ENCODE measurements at places on chromosomes 11 and 22. TPM values are rescaled to one million over a fixed set of nuclear protein-coding genes. Genes with fewer than 3 reads are reported as not detected.
A peak's percentile ranks its signal among the peaks of the same experiment; 100 is the strongest.

- peaks cover 8% of the 10 kb centered on the region for H3K27me3 ChIP-seq
- peaks cover 5% of the 10 kb centered on the region for H3K4me1 ChIP-seq
- DNase-seq = no peak
- H3K36me3 ChIP-seq = no peaks in the 10 kb centered on the region
- H3K4me3 ChIP-seq = no peak overlapping the region
- no peak overlapping the region for H3K27ac ChIP-seq
These were observed 8.2 kb downstream of the ROBO4 start for GRCh38 chr11:124889191-124890091.

CCDC157 gene
- 6.2 TPM for total RNA-seq

DNA sequence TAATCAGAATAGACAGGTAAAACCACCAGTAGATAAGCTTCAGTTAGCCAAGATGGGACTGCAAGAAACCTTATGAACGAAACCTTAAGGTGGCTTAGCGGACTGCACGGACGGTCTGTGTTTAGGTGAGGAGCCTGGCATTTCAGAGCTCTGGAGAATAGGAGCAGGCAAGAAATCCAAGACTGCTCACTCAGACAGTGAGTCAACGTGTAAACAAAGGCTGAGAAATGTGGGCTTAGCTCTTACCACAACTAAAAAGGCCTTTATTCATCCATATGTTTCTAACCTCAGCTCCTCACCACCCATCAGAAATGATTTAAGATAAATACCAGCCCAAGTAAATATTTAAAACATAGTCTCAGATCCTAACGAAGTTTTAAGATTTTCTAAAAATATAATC is 657.7 kb downstream of the OPCML start:
- peaks cover 1% of the 10 kb centered on the region for H3K4me1 ChIP-seq
- no peaks in the 10 kb centered on the region for H3K36me3 ChIP-seq
- H3K27ac ChIP-seq = no peak overlapping the region
- H3K27me3 ChIP-seq = no peaks in the 10 kb centered on the region
- DNase-seq = no peak

GRCh38 chr11:13446444-13446843 is 16.6 kb downstream of the BTBD10 start:
- no peaks in the 10 kb centered on the region for H3K27me3 ChIP-seq
- no peak overlapping the region for H3K27ac ChIP-seq
- H3K4me1 ChIP-seq = peaks cover 2% of the 10 kb centered on the region
- no peak for DNase-seq
- no peaks in the 10 kb centered on the region for H3K36me3 ChIP-seq

IFITM10 gene
- total RNA-seq = 5.4 TPM

DNA sequence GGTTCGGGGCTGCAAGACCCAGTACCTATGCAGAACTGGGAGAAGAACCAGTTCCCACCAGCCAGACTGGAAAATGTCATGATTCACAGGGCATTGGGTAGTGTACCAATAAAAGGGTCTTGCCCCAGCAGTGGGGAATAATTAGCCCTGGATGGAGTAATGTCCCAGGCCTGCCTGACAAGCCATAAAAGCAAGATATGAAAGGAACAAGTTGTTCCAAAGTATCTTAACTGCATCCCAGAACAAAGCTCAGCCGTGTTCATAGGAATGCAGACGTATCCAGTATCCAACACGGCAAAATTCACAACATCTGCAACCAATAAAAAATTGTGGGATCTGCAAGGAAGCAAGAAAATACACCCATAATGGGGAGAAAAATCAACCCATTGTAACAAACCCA is 47.9 kb downstream of the ASCL2 start:
- peaks cover 4% of the 10 kb centered on the region for H3K36me3 ChIP-seq
- H3K4me1 ChIP-seq = no peaks in the 10 kb centered on the region
- no peak for DNase-seq
- peaks cover 8% of the 10 kb centered on the region for H3K27me3 ChIP-seq
- H3K27ac ChIP-seq = no peak overlapping the region

DNA sequence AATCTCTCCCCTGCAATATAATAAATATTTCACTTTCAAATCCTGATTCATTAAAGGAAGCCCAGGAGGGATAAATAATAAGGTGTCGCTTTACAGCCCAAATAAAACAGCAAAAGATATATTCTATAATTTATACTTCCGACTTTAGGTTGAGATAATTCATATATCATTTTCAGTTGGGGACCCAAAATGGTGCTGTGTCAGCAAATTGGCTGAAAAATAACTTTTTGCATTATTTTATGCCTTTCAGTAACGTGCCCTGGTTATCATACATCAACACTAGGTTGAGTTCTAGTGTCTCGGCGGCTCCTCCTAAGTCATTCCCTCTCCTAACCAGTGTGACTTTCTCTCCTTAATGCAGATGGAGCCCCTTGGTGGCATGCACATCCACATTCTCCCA is 278.2 kb downstream of the NXPE2 start:
- no peaks in the 10 kb centered on the region for H3K36me3 ChIP-seq
- no peaks in the 10 kb centered on the region for H3K4me1 ChIP-seq
- no peak overlapping the region for H3K4me3 ChIP-seq
- no peak overlapping the region for H3K27ac ChIP-seq
- no peaks in the 10 kb centered on the region for H3K27me3 ChIP-seq
- no peak for DNase-seq

GRCh38 chr11:63901660-63902059 is 15.3 kb downstream of the RCOR2 start:
- H3K27ac ChIP-seq = peak overlapping the region; percentile 69
- no peak for DNase-seq
- peaks cover 9% of the 10 kb centered on the region for H3K27me3 ChIP-seq
- H3K4me3 ChIP-seq = peak overlapping the region; percentile 3
- peaks cover 6% of the 10 kb centered on the region for H3K36me3 ChIP-seq

- no peaks in the 10 kb centered on the region for H3K4me1 ChIP-seq
- H3K27me3 ChIP-seq = no peaks in the 10 kb centered on the region
- H3K36me3 ChIP-seq = no peaks in the 10 kb centered on the region
- no peak overlapping the region for H3K4me3 ChIP-seq
These were observed 30.5 kb upstream of the BLID start for GRCh38 chr11:122146475-122146874.

GRCh38 chr22:46113110-46113909 is 37.0 kb upstream of the PPARA start:
- no peak overlapping the region for H3K27ac ChIP-seq
- no peaks in the 10 kb centered on the region for H3K36me3 ChIP-seq
- no peaks in the 10 kb centered on the region for H3K4me1 ChIP-seq
- DNase-seq = no peak
- no peak overlapping the region for H3K4me3 ChIP-seq

- no peak for DNase-seq
- H3K36me3 ChIP-seq = no peaks in the 10 kb centered on the region
- peaks cover 7% of the 10 kb centered on the region for H3K27me3 ChIP-seq
- H3K4me3 ChIP-seq = no peak overlapping the region
- no peak overlapping the region for H3K27ac ChIP-seq
- H3K4me1 ChIP-seq = no peaks in the 10 kb centered on the region
These were observed 6.4 kb downstream of the CABP2 start for GRCh38 chr11:67516806-67517205.

GRCh38 chr11:134200688-134201087 is 23.1 kb downstream of the NCAPD3 start:
- H3K4me3 ChIP-seq = no peak overlapping the region
- no peaks in the 10 kb centered on the region for H3K27me3 ChIP-seq
- H3K4me1 ChIP-seq = no peaks in the 10 kb centered on the region

DNA sequence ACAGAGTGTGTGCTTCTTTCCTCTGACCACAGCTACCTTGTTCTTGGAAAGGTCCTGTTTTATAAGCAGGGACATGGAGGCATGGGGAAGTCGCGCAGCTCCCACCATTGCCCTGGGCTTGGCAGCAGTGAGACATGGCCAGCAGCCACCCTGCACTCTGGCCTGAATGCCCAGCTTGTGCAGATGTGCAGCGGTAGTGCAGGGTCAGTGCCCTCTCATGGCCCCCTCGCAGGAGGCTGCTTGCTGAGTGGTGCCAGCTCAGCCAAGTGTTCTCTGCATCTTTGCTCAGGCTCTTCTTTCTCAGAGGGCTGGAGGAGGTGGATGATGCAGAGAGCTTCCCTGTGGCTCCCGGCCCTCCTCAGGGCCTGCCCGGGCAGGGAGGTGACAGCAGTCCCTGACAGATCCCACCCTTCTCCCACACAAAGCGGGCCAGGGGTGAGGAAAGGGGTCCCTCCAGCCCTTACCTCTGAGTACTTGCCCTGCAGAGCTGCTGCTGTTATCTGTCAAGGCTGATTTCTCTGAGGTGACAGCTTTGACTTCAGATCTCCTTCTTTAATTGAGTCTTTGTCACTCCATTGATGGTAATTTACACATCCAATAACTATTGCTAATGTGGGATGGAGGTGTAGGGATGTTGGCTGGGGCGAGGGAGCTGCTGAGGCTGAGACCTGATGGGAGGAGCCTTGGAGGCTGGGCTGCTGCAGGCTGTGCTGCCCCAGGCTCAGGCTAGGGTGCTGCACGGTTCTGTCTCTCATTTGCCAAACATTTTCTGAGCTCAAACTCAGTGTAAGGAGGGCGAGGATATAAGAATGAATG is 47.4 kb upstream of the B3GAT1 start:
- no peak for DNase-seq
- peaks cover 35% of the 10 kb centered on the region for H3K4me1 ChIP-seq
- peak overlapping the region; percentile 64 for H3K4me3 ChIP-seq
- H3K27me3 ChIP-seq = peaks cover 12% of the 10 kb centered on the region
- H3K36me3 ChIP-seq = peaks cover 15% of the 10 kb centered on the region
- H3K27ac ChIP-seq = peak overlapping the region; percentile 85

GRCh38 chr11:102426000-102426399 is 26.6 kb downstream of the TMEM123 start:
- H3K27ac ChIP-seq = no peak overlapping the region
- DNase-seq = no peak
- peaks cover 20% of the 10 kb centered on the region for H3K4me1 ChIP-seq

DNA sequence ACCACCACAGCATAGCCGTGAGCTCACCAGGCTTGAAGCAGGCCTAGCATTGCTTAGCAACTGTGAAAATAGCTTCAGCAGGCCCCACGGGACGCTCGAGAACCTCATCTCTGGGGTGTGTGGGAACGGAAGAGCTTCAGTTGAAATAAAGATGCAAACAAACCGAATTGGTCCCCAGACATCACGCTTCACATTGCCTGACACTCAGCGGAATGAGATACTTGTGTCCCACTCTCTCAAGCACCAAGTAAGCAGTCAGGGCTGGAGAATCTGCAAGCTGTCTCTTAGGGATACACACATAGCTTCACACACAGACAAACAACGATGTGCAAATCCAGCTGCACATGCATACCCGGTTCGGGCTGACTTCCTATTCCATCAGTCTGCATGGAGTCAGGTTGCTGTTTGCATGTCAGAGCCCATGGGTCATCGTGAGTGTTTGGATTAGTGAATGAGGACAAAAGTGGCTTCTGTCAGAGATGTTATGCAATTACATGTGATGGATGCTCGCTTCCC is 205.7 kb downstream of the SNX19 start:
- H3K4me1 ChIP-seq = peaks cover 4% of the 10 kb centered on the region
- H3K27me3 ChIP-seq = peaks cover 2% of the 10 kb centered on the region
- H3K36me3 ChIP-seq = peaks cover 7% of the 10 kb centered on the region

- H3K27ac ChIP-seq = no peak overlapping the region
- DNase-seq = no peak
- H3K36me3 ChIP-seq = no peaks in the 10 kb centered on the region
- peaks cover 2% of the 10 kb centered on the region for H3K27me3 ChIP-seq
- H3K4me1 ChIP-seq = peaks cover 24% of the 10 kb centered on the region
These were observed 46.9 kb upstream of the RAPSN start for GRCh38 chr11:47495856-47496217.

DNA sequence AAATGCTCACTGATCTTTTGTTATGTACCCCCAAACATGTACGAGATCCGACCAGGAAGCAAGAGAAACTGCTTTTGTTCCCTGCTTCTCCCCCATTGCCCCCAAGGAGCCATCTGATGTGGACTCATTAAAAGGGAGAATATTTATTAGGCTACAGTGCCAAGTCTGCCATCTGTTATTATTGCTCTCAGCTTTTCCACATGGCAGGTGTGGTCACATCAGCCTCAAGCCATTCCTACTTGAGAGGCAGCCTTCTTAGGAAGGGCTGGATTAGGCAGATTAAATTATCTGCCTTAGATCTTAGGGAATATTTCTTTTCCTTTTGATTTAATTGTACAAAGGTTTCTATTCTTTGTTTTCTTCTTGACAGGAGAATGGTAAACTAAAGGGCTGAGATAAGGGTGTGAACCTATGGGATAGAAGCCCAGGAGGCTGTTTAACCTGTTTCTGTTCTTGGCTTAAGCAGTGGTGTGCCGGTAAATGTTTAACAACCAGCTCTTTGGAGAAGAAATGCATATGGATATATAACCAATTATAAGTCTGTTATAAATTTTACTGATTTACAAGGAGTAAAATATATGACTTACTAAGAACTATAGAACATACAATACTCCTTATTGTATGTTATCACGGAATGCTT is 88.8 kb downstream of the PDHX start:
- H3K27ac ChIP-seq = peak overlapping the region; percentile 85
- DNase-seq = no peak

MPEG1 gene
- not detected for total RNA-seq

GRCh38 chr11:61121192-61121831 is 19.0 kb downstream of the CD5 start:
- no peak overlapping the region for H3K27ac ChIP-seq
- H3K4me3 ChIP-seq = no peak overlapping the region
- no peak for DNase-seq
- peaks cover 6% of the 10 kb centered on the region for H3K36me3 ChIP-seq
- peaks cover 10% of the 10 kb centered on the region for H3K27me3 ChIP-seq
- peaks cover 29% of the 10 kb centered on the region for H3K4me1 ChIP-seq

- H3K27me3 ChIP-seq = peaks cover 6% of the 10 kb centered on the region
- peaks cover 38% of the 10 kb centered on the region for H3K4me1 ChIP-seq
- no peak overlapping the region for H3K27ac ChIP-seq
- H3K4me3 ChIP-seq = no peak overlapping the region
These were observed 24.7 kb downstream of the TNRC6B start for GRCh38 chr22:40202225-40202944.

GRCh38 chr11:115208808-115209259 is 295.4 kb downstream of the CADM1 start:
- no peak overlapping the region for H3K27ac ChIP-seq
- DNase-seq = no peak
- H3K36me3 ChIP-seq = peaks cover 5% of the 10 kb centered on the region
- peaks cover 13% of the 10 kb centered on the region for H3K27me3 ChIP-seq
- peaks cover 20% of the 10 kb centered on the region for H3K4me1 ChIP-seq

OR2D2 gene
- total RNA-seq = 0.64 TPM

- peaks cover 17% of the 10 kb centered on the region for H3K4me1 ChIP-seq
- H3K4me3 ChIP-seq = no peak overlapping the region
- no peaks in the 10 kb centered on the region for H3K36me3 ChIP-seq
- H3K27me3 ChIP-seq = peaks cover 17% of the 10 kb centered on the region
- no peak for DNase-seq
- H3K27ac ChIP-seq = no peak overlapping the region
These were observed 3.7 kb upstream of the FLRT1 start for GRCh38 chr11:64032050-64032449.

- no peak for DNase-seq
- H3K36me3 ChIP-seq = no peaks in the 10 kb centered on the region
- peaks cover 16% of the 10 kb centered on the region for H3K27me3 ChIP-seq
- peak overlapping the region; percentile 92 for H3K4me3 ChIP-seq
- H3K4me1 ChIP-seq = peaks cover 9% of the 10 kb centered on the region
These were observed 30.9 kb downstream of the EIF3F start for GRCh38 chr11:8017894-8018483.

CCDC85B gene
- total RNA-seq = 23.6 TPM
